ENCODE measurements at places on chromosomes 2 and 18.

- DNase-seq = no peak
These were observed at the start of gene STEAP3 for GRCh38 chr2:119223521-119224390. STEAP3 (plus strand) TSS chr2:119223834; CDS start chr2:119231013, 7,179 bp downstream.

DNA sequence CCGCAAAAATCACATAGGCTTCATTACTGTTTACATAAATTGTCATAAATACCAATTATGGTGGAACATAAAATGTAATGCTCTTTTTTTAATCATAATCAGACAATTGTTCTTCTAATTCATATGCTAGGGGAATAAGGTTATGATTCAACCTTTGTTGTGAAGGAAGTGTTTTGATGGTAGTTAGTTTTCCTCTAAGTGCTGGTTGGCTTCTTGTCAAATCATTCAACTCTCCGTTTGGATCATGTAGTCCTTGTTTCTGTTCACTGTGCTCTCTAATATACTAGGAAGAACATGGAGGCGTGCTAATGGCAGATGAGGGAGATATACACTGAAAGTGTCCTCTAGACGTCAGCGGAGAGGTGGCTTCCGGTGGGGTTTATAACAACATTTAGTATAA lies 1938.0 kb upstream of the PIK3C3 start:
- DNase-seq = no peak

DNA sequence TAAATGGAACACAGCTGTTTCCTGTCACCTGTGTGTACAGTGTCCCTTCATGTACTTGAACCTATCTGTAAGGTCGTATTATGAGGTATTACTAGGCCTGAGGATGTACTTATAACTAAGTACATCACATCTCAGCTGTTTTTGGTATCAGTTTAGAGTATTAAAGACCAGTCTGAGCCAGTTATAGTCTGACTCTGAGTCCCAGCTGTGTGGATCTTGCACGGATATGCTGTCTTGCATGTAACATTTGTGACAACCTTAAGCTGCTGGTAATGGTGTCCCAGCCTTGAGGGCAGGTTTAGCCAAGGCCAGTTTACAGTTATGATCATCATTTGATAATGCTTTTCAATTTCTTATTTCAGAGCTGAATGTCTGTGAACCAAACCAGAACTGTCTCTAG lies 496.3 kb downstream of the SLC4A3 start:
- no peak for DNase-seq

DNA sequence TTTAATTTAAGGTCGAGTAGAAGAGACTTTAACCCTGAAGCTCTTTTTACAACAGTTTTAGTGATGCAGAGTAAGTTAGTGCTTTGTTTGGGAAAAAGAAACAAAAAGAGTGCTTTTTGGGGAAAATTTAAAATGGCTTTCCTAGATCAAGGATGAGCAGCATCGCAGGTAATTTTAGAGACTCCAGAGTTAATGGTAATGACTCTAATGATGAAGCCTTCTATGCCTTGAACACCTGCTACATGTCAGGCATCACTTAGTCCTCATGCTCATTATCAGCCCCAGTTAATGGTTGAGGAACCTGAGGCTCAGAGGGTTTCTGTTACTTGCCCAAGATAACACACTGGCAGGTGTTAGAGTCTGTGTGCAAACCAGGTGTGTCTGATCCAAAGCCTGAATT lies 167.8 kb downstream of the ACOXL start:
- DNase-seq = no peak

GRCh38 chr18:59950215-59950944 lies 50.6 kb downstream of the PMAIP1 start:
- DNase-seq = peak; percentile 36

DNA sequence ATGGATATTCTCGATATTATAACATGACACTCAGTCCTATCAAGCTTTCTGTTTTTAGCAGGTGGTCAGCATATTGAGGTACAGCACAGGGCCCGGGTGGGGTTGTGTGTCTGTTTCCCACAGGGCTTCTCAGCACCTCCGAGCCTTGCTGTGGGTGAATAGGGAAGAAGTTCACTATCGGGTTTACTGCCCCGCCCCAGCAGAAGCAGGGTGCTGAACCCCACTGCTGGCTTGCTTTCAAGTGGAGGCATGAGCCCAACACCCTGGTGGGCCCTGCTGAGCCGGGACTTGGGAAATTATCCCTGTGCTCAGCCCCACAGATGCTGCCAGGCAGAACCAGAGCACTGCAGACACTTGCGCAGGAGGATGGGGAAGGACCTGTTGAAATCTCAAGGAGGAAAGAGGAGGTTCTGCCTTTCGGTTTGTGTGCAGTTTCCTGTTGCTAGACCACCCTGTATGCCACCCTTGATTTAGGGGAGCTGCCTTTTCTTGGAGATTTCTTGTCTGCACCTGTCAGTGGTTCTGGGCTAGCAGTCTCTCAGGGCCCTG lies 270.3 kb upstream of the SALL3 start:
- DNase-seq = no peak

GRCh38 chr18:8788503-8789429 lies 83.4 kb downstream of the MTCL1 start:
- no peak for DNase-seq

- no peak for DNase-seq
These were observed 62.7 kb upstream of the CD302 start for GRCh38 chr2:159860581-159861310.

GRCh38 chr2:86023366-86023712 lies 82.3 kb downstream of the POLR1A start:
- no peak for DNase-seq

GRCh38 chr2:170885130-170885791 lies 43.8 kb upstream of the GORASP2 start:
- no peak for DNase-seq

DNA sequence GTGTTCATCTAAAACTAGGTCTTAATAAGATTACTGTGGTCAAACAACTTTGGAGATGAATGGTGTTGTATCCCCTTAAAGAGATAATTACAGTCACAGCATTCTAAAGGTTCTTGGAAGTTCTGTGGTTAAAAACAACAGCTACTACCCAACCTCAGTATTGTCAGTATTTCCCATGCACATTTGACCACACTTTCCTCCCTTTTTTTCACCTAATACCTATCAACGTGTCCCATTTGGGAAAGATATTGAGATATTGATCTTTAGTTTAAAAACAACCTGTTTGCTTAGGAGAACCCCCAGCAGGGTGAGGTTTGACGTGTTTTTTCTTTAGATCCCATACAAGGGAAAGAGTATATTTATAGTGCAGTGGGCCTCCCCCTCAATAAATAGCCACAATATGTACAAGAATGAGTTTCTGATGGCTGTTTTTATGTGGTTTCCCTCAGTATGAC lies 65.6 kb downstream of the WDR7 start:
- DNase-seq = no peak

DNA sequence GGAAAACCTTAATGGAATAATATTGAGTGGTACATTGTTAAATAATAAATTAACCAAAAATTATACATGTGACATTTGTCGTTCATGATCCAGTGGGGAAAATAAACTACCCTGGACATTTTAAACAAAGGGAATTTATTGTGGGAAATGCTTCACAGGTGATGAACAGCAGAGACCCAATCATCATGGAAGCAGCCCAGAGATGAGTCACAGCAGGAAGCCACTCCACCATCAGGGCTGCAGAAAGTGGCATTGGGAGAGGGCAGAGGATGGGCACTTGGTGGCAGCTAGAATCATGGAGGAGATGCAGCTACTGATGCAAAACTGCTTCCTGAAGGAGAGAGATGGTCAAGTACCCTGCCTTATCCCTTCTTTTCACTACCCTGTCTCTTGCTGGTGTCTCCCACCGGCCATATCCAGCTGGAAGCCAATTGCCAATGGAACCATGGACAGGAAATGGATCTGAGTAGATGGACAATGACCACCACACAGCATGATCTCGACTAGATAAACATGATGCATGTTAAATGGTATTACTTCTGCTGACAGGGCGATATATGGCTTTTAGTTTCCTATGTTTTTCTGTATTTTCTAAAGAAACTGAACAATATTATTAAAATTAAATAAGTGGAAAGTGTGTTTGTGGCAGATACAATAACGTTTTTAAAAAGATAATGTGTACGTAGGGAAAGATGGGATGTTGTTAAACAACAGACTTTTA lies 139.8 kb downstream of the RPIA start:
- no peak for DNase-seq

DNA sequence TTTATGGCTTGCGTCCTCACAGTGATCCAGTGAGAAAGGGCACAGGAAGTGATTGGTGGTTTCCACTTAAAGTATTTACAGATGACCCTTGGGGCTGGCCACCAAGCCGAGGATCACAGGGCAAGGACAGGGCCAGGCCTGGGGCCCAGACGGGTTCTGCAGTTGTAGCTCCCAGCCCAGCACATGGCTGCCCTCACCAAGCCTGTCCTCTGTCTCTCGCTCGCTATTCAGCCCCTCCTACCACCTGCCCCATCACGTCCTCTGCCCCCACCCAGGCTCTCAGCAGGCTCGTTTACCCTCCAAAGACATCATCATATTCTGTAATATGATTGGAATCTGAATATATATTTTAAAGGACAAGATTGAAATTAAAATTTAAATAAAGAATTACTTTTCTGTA lies 246.0 kb downstream of the KLHL29 start:
- no peak for DNase-seq

DNA sequence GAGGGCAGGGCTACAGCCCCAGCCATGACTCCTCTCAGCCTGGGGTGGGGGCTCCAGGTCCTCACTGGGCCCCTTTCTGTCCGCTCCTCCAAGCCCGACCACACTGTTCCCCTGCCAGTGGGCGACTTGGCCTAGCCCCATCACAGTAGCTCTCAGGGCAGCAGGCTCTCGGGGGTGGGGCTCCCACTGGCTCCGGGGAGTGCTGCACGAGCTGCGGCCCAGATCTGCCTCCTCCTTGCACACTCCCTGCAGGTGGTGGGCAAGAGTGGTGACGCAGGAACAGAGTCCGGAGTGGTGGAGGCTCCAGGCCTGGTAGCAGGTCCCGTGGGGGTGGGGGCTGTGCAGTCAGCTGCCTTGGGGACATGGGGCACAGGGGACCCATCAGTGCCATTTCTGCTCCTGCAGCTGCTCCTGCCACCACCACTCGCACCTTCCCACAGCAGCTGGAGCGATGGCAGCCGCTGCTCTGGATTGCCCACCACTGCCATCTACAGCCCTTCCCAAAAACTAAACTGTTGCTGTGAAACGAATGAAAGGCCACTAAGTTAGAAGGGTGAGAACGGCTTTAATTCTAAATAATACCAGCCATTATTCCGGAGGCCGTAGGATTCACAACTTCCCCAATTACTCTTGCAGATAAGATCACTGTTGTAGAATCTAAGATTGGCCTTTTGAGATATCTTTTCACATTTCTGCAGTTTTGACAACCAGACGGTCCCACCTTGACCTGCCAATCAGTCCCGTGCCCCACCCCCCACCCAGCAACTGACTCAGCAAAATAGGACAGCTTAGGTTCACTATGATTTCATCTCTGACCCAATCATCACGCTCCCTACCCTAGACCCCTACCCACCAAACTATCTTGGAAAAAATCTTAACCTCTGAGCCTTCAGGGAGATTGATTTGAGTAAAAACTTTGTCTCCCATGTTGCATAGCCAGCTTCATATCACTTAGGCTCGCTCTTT lies 530.2 kb downstream of the DCC start:
- no peak for DNase-seq

DNA sequence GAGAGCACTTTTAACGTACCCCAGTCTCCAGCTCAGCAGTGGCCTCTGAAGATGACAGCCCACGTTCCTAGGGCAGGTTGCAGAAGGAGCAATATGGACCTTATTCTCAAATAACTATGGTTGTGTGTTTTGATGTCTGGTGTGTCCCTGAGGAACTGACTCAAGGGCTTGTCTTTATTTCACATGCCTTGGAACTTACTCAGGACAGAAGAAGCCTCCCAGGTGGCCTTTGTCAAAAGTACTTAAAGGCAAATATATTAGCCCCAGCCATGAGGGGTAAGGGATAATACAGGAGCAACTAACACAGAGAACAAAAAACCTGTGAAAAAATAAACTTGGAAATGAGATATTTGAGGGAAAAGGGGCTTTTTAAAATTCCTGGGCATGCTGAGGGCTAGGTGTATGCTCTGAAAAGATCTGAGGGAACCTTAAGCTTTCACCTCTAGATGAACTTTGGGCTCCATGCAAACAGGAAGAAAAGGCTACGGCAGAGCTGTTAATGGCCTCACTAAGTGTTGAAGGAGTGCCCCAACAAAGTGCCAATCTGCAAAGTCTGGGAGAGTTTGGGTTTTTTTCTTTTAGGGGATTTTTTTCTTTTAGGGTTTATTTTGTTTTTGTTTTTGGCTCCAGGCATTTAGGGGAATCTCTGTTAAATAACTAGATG lies 40.3 kb downstream of the SRBD1 start:
- no peak for DNase-seq

DNA sequence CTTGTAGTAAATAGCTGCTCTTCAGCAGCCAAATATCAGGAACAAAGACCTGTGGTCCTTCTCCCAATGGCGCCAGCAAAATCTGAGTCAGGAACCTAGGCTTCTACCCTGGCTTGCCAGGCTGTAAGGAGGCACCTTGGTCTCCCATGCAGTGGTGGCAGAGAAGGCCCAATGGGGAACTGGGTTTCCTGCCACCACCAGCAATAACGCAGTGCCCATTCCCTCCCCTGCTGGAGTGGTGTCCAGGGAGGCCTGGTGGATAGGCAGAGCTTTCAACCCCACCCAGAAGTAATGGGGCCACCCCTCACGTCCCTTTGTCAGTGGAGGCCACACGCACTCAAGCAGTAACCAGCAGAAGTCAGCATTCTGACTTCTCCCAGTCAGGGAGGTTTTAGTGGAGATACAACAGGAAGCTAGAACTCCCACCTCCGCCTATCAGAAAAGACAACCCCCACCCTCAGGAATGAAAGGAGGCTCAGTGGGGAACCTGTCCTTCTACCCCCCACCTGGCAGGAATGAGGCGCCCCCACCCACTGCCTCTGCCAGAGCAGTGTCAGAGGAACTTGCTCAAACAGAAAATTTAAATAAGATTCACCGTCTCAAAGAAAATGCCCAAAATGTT lies 132.4 kb downstream of the COPS8 start:
- DNase-seq = no peak

GRCh38 chr2:28052691-28053090 lies 162.2 kb downstream of the BABAM2 start:
- no peak for DNase-seq

- DNase-seq = no peak
These were observed 283.5 kb downstream of the MYCN start for GRCh38 chr2:16223841-16224177.

- DNase-seq = peak; percentile 6
These were observed 219.0 kb downstream of the MYO3B start for GRCh38 chr2:170396799-170397459.

DNA sequence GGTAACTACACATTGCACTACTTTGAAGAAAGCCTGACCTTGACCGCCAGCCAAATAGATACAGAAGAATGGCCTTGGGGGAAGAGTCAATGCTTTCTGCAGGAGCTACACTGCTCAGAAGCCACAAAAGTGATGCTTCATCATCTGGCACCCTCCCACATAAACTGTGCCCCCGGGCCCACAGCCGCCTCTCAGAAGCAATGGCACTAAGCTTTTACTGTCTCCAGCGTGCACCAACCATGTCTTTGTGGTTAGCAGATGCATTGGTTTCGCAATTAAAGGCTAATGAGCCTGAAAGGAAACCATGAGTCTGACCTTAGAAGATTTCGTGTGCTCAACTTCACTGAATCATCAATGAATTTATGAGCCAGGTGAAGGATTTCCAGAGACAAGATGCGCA lies 209.4 kb upstream of the TRIB2 start:
- no peak for DNase-seq

Data from CD4-positive, CD25-positive, alpha-beta regulatory T cell (primary cell).